ENCODE measurements at places on chromosomes 5 and 9.
A peak's percentile ranks its signal among the peaks of the same experiment; 100 is the strongest.

DNA sequence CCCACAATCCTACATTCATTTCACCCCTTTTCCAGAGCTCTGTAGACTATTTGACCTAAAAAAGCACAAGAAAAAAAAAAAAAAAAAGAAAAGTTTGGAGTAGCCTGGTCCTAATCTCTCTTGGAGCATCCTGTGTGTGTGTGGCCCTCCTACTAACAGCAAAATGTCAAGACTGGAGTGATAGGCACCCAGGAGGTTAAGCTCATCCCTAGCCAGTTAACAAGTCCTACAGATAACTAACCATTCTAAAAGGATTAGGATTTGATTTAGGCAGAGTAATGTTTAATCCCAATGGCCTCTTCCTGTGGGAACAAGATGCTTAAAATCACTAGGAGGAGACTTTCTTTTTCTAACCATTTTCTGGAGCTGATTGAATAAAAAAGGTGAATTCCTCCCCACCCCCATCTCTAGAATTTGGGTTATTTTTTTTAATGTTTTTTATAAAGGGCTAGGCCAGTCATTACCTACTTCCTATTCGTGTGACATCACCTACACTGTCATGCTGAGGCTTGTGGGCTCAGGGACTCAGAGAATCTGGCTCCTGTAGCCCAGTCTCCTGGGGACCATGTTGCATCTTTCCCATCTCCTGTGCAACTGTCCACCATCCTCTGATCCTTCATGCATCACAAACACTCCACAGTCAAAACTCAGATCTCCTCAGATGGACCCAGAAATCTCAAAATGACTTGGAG, 43.2 kb upstream of the NR3C1 start:
- DNase-seq = no peak

- peak; percentile 71 for DNase-seq
Observed at GRCh38 chr5:101942321-101942882, 353.7 kb downstream of the SLCO4C1 start.

DNA sequence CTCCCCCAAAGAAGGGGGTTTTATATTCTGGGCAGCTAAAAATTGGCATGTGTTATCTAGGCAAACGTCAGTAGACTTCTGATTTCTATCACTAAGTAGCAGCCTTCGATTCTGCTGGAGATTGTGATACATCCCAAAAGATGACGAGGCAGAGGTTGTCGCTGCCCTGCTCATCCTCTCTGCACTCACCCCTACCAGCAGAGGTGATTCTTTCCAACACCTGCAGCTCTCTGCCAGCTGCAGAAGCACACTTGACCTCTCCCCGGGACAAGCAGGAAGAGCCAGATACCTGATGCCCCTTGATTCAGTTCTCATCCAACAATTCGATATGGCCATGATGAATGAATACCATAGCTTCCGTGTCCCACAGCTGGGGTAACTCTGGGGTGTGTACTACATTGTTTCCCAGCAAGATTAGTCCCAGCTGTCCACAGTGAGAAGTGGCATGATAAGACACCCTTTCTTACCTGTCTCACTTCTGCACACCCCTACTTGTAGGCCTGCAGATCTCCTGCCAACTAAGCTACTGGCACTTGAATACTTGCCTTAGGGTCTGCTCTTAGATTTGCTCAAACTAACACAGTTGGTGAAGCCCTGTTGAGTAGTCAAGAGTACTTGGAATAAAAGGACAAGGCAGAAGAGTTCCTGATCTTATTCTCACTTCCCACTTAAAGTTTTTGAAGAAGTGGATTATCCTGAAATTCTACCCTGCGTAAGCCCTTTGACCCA, 37.6 kb upstream of the SMAD5 start:
- DNase-seq = no peak

GRCh38 chr5:127431977-127432585, 85.4 kb upstream of the PRRC1 start:
- no peak for DNase-seq

DNA sequence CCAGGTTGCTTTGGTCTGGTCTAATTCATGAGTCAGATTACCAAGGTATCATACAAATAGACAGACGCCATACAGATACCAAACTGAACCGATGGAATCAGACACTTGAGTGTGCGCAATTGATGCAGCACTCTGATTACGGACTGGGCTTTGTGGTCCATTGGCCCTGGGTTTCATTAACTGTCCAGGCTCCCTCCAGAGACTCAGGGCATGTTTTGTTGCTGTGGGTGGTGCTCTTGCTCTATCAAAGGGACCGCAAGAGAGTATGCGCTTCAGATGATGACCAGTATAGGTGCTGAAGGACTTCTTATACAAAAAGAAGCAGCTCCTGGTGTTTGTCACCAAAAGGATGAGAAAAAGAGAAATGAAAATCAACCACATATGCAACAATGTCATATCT, 36.9 kb upstream of the ANKRD55 start:
- peak; percentile 42 for DNase-seq

- peak; percentile 30 for DNase-seq
Observed at GRCh38 chr5:32511776-32512374, 67.3 kb upstream of the ZFR start.

DNA sequence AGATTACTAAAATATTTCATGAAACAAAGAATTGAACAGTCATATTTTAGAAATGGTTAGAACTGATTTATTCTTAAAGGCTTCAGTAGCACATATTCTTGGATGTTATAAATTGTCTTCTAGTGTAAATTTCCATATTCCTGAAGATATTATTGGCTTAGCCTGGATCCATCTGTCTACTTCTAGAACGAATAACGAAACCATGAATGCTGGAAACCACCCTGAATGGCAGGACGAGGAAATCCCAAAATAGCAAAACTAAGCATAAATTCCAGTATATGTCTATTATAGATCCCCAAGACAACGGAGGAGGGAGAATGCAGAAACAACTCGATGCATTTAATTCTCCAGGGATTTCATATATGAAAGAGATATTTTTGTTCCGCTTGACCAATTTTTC, 2191.0 kb upstream of the ACO1 start:
- DNase-seq = no peak

DNA sequence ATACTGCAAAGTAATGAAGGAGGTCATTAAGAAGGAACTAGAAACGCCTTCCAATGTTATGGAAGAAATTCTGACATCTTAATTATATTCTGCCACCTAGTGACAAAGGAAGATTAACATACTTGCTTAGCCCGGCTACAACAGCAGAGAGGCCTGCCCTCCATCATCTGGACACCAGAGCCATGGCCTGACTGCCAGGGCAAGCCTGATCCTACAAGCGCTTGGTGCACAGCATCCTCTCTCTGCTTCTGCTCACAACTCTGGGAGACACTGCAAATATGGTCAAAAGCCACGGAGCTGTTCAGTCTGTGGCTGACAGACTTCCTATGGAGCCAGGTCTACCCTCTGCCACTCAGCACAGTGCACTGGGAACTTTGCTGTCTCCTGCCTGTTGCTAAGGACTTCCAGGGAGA, 87.3 kb upstream of the SLC44A1 start:
- peak; percentile 90 for DNase-seq

DNA sequence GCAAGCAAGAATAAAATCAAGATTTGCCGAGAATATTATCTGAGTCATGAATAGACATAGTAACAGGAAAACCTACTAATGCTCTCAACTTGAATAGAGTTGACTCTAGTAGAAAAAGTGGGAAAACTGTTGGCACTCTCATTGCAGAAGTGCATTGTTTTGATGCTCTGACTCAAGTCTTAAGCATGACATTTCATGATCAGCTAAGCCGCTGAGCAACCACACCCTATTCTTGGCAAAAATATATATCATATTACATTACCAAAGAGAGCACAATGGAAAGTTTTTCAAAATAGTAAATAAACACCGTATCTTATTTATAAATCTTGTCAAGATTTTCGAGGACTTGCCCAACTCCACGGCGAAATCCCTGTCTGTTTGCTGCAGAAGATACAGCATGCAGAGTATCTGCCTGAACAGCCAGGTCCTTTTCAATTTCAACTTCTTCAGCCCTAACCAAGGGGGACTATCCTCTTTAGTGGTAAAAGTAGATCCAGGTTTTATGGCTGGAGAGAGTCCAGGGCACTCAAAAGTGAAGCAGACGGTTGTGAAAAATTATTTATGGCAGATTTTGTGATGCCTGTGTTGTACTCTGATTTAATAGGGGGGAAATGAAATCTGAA, 13.9 kb upstream of the ADAMTSL1 start:
- no peak for DNase-seq

GRCh38 chr5:128844354-128844923, 120.8 kb upstream of the SLC27A6 start:
- peak; percentile 43 for DNase-seq

DNA sequence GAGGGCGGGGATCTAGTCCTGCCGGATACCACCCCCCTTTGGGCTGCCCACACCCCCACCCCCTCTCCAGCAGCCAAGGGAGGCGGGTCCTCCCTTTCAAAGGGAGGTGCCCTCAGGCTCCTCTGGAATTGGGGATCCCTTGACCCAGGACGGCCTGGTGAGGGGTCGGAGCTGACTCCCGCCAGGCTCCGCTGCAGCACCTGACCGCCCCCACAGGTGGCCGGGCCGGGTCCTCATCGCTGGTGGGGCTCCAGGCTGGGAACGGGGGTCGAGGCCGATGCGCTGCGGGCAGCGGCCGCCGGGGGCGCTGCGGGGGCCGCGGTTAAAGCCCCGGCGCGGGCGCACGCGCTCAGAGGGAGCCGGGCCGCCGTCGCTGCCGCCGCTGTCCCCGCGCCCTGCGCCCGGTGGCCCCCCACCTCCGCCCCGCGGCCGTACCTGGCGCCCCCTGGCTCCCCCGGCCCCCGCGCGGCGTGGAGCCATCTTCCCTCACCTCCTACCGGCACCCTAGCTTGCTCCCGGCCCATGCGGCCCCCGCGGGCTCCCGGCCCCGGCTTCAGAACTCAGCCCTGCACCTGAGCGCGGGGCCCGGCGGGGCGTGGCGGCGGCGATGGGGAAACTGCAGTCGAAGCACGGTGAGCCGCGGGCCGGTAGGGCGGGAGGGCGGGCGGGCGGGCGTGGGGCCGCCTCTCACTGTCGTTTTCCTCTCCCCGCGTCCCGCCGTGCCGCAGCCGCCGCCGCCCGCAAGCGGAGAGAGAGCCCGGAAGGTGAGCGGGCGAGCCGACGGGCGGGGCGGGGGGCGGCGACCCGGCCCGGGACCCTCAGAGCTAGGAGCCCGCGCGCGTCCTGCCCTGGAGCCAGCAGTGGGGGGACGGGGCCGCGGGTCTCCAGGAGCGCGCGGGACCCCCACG, at the start of gene NKD2:
Gene NKD2 (plus strand): TSS at position 352 of the 908 bp plus-strand sequence. CDS start 256 bp downstream, at position 608.
- peak; percentile 62 for DNase-seq

GRCh38 chr5:13524936-13525335, 419.6 kb downstream of the DNAH5 start:
- DNase-seq = no peak

- no peak for DNase-seq
Observed at GRCh38 chr5:1820926-1821325, 19.7 kb downstream of the NDUFS6 start.

- no peak for DNase-seq
Observed at GRCh38 chr9:134595014-134595413, 46.6 kb upstream of the COL5A1 start.

DNA sequence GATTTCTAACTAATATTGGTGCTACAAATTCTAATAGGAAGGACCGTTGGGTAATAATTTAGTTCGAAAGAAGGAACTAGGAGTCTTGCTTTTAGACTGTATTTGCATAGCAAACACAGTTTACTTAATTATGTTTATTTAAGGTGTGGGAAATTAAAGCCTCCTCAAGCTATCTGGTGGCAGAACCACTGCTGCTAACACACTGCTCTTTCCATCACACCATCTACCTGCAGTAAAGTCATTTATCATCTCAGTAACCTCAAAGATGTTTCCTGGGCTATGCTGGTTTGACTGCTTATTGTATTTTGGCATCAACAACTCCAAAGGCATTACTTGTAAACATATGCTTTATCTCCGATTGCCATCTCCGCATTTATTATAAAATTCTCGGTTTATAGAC, 114.3 kb downstream of the DEPDC1B start:
- no peak for DNase-seq

GRCh38 chr9:90308691-90309090, 333.9 kb downstream of the DIRAS2 start:
- no peak for DNase-seq

DNA sequence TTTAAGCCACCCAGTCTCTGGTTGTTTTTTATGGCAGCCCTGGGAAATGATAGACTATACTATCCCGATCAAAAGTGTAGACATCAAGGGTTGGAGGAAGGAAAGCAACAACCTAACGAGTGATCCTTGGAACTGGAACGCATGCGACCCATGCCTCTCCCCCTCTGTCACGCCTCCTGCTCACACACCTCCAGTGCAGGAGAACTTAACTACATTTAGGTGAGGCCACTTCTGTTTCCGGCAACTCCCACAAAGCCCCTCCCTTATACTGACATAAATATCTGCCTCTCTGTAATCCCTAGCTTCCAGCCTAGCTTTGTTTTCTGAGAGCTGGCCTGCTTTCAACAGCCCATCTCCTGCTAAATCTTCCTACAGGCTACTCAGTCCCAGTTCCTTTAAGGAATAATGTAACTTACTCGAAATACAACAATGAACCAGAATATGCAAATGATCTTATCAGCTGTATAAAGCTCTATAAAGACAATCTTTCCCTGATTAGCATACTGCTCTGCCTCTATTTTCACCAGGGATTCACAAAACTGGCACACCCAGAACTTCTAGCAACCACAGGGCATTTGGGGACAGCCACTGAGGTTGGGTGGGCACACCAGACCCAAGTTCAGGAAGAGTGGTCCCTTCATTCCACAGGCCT, 73.9 kb downstream of the GABBR2 start:
- no peak for DNase-seq

GRCh38 chr9:132787748-132788159, 90.3 kb downstream of the AK8 start:
- no peak for DNase-seq
